ENCODE measurements at places on chromosomes 12 and 14.

GRCh38 chr12:112792743-112793142 is 1.2 kb downstream of the RPH3A start:
- DNase-seq, result no peak

DNA sequence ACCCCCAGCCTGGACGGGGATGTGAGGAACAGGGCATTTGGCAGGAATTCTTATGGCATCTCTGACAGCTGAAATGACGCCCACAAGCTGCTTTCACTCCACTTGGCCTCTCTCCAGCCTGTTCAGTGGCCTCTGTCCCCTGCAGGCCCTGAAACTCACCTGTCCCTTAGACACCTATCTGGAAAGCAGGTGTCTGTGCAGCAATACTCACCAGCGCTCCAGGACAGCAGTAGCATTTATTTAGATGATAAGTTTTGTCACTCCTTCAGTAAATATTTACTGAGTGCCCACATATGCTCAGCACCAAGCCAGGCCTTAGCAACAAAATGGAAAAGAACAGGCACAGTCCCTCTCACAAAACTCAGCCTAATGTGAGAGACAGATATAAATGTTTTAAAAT is 311.1 kb upstream of the FKBP4 start:
- DNase-seq, result no peak

DNA sequence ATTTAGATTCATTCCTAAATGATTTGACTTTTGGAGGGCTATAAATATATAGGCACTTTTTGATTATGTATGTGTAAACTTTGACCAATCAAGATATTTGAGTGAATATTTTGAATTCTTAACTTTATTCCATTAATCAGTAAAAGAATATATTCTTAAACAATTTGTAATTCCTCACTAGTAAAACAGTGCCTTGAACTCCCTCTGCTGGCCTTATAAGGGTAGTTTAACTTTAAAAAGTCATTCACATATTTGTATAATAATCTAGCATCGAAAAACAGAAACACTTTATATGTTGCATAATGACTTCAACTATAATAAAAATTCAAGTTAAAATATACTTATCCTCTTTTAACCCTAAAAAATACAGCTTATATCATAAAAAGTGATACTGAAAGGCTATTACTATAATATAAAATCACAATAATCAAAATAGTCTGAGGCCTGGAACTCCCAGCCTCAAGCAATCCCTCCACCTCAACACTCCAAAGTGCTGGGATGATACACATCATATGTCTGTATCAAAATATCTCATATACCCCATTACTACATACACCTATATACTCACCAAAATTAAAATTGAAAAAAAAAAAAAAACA is 31.2 kb downstream of the CCDC59 start:
- no peak for DNase-seq

DNA sequence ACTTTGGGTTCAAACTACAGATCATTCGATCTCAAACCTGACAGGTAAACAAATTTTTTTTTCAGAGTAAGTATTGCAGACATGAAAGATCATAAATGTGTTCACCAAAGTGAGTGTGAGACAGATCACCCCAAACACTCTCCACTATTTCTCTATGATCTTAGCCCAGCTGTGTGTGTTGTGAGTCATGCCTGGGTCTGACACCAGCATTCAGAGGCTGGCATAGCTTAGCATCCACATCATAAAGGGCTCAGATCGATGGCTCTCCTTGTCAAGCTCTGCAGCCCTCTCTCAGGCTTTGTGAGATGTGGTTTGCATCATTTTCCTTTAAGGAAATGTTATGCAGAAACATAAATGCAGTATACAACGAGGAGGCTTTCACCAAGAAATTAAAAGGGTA is 164.9 kb downstream of the ETV6 start:
- peak; percentile 53 for DNase-seq

DNA sequence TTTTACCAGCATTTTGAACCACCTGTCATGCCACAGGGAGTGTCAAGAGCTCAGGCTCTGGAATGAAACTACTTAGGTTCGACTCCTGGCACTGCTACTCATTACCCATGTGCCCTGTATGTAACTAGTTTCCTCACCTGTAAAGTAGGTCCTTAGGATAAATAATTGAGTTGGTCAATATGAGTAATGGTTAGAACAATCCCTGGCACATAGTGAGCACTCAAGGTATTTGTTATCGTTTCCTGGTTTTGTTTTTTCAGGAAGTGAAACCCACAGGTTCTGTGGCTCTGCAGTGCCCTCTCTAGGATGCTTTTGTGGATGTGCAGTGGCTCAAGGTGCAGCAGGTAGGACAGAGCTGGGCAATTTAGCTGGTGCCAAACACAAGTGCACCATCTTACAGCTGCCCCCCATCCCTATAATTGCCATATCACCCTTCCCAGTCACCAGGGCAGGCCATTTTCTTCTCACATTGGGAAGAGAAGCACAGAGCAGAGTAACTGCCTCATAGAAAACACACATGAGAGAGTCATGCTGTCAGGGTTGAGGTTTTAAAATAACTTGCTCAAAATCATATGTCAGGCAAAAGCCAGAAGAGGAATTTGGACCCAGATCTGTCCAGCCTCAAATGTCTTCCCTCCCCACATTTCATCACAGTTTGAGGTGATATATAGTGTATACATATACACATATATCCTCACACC is 297.5 kb downstream of the RPAP3 start:
- DNase-seq, result peak; percentile 34

DNA sequence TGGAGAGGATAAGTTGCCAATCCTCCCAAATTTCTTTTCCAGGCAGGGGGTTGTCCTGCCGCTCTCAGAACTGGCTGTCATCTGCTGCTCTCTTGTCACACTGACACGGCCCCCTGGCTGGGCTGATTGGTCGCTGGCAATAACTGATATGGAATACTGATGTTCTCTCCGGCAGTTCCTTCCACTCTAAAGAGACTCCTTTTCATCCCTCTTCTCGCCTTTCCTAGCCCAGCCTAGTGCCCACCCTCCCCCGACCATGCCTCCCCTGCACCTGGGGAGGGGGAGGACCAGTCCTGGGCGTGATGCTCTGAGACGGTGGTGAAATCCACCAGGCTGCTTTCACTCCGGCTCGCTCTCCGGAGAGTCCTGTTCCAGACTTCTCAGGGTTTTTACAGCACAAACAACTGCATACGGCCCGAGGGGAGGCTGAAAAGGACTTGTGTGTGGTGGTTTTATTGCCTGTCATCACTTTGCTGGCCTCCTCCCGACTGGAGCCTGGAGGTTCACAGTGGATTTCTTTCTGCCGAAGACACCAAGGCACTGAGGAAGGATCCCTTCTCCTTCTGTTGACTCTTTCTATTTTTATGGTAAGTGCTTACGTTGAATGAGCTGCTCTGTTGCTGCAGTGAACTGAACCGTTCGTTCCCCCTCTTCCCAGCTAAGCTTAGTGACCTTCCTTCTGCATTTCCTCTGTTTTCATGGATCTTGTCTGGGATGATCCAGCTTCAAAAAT is at the start of gene ANO4:
TSS of gene ANO4 (plus strand) at position 336 of the 733 bp plus-strand sequence. CDS start 107,010 bp downstream, outside the sequence.
- no peak for DNase-seq

DNA sequence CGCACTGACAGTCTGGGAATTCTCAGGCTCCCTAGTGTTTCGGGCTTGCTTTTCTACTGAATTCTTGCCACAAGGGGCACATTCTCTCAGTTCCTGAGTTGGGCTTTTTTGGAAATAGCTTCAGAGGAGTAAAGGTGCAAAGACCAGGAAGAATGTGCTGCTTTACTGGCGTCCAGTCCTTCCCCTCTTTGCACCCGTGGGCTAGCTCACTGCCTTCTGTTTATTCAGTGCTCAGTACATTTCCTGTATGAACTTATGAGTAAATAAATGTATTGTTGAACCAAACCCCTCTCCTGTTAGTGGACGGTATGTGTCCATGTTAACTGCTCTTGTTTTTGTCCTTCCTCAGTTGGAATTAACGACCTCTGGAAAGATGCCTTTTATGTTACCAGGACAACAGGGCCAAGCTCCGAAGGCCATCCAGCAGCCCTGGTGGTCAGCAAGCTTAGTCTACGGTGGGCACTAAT is 24.0 kb downstream of the GSG1 start:
- DNase-seq, result no peak

DNA sequence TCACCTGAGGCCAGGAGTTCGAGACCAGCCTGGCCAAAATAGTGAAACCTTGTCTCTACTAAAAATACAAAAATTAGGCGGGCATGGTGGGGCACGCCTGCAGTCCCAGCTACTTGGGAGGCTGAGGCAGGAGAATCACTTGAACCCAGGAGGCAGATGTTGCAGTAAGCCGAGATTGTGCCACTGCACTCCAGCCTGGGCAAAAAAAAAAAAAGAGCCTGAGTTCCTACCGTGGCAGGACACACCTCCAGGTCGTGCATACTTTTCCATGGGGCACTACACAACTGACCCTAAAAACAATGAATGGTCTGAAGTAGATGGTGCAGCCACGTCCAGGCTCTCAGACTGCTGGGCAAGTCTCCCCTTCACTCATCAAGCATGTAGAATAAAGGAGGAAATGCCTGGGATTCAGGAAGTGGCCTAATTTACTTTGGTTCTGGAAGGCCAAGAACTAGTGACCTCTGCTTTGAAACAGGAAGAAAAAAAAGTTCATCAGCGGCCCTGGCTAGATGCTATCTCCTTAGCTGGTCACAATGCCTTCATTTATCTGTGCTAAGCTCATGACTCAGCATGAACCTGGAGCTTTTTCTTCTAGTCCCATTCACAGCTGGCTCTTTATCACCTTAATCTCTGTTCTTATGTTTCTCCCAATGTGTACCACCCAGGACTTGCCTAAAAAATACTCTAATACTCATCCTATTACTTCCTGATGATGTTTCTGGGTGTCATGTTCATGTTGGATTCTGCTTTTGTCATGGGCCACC is 55.8 kb upstream of the OR6J1 start:
- no peak for DNase-seq

- no peak for DNase-seq
Measured at GRCh38 chr12:50201987-50202521, 34.9 kb upstream of the CERS5 start.

DNA sequence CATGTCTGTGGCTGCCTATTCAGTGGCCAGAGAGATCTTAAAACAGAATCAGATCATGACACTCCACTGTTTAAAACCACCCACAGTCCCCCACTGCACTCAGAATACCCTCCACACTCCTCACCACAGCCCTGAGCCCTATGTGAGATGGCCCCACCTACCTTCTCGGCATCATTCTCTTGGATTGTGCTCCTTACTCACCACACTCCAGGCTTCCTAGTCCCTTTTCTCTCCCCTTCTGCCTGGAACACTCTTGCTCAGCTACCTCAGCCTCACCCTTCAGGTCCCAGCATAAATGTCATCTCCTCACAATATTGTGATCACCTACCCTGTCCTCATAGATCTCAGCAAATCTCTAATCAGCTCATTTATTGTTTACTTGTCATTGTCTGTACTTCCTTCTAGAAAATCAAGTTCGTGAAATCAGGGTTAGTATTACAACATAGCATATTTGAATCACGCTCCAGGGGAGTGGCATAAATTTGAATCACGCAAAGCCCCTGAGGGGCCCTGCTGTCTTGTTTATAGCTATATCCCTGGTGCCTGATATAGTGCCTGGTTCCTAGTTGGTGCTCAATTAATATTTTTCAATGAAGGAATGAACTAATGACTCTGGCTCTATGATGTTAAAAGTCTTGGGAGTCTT is 42.8 kb downstream of the SLC35F4 start:
- no peak for DNase-seq
